Activated CD8-positive, alpha-beta T cell treated with anti-CD3 and anti-CD28 coated beads, Interleukin-2, amount 10 ng/mL, durations not matched to agents 7 days and 5 days (primary cell): ENCODE measurements at places on chromosomes 2 and 18.

- H3K4me1 ChIP-seq: peaks cover 10% of the 10 kb centered on the region
- H3K27me3 ChIP-seq: peaks cover 46% of the 10 kb centered on the region
- H3K36me3 ChIP-seq: no peaks in the 10 kb centered on the region
- H3K4me3 ChIP-seq: peak overlapping the region; percentile 73
These were observed 633 bp upstream of the RNF152 start for GRCh38 chr18:61893309-61893970.

DNA sequence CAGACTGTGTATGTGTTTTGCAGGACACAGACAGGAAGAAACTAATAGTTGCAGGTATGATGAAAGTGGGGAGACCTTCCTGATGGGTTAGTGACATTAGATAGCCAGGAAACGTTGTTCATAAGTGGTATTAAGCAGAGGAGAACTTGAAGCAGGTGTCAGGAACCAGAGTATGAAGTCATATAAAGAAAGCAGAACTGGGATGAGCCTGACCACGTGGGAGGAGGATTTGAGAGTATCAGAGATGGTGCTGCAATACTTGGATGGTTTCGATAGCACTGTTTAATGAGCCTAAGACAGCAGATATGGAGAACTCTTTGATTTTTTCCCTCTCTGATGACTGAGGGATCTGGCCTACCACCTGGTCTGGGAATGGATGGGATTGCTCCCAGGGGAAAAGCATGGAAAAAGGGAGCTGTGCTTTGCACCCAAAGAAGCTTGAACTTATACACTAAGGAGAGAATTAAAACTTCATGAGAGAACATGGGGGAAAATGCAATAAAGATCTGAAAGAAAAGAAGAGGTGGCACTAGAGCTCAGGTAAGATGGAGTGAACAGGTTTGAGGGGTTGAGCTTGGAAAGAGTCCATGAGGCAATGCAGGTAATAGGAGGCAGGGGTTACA lies 226.0 kb upstream of the LRRTM1 start:
- no peaks in the 10 kb centered on the region for H3K36me3 ChIP-seq
- no peak for DNase-seq
- H3K4me3 ChIP-seq: no peak overlapping the region
- no peak overlapping the region for H3K27ac ChIP-seq
- no peaks in the 10 kb centered on the region for H3K4me1 ChIP-seq
- H3K27me3 ChIP-seq: no peaks in the 10 kb centered on the region

DNA sequence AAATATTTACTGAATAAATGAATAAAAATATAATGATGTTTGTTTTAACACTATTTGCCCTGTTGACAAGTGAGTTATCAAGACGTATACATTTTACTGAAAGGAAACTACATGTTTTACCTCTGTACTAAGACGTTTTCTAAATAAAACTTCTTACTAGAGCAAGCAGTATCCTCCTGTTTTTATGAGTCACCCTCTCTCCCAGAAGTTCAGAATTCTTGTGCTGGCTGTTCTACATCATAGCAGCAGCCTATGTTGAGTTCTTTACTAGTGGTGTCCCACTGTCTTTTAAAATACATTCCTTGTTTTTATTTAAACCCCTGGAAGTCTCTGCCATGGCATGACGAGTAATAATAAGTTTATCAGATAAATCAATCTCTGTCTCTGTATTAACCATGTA lies 297.4 kb downstream of the CALCRL start:
- no peak for DNase-seq
- H3K4me1 ChIP-seq: no peaks in the 10 kb centered on the region
- H3K4me3 ChIP-seq: no peak overlapping the region
- H3K27ac ChIP-seq: no peak overlapping the region

DNA sequence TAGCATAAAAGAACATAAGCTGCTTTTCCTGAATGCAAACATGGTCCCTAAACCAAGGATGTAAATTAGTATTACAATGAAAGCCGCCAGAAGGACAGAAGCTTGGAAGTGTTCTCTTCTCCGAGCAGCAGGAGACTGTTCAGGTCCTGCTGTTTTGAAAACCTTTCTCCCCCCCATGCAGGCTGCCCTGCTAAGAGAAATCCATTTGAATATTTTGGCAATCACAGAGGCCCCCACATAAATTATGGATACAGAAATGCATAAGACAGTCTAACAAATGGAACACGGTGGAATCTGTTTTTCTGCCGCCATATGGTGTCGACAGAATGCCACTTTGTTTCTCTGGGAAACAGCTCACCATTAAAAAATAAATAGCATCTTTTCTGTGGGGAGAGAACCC lies 600.4 kb upstream of the KLHL29 start:
- no peaks in the 10 kb centered on the region for H3K36me3 ChIP-seq
- H3K4me1 ChIP-seq: no peaks in the 10 kb centered on the region
- H3K4me3 ChIP-seq: no peak overlapping the region

DNA sequence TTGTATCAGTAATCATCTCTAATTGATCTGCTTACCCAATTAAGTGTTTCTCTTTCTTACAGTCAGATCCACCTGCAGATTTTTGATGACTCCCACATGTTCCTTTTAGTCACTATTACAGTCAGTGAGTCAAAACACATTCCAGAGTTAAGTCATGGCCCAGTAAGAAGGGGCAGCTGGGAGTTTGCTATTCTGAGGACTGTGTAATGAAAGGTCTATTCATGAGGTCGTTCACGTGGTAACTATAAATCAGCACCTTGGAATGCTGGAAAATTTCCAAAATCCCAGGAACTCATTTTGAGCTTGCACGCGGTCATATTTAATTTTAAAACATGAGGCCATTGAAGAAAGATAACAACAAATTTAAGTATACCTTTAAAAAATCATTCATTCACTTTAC lies 252.5 kb downstream of the XIRP2 start:
- no peak overlapping the region for H3K27ac ChIP-seq
- no peaks in the 10 kb centered on the region for H3K27me3 ChIP-seq
- DNase-seq: no peak
- no peak overlapping the region for H3K4me3 ChIP-seq
- H3K36me3 ChIP-seq: no peaks in the 10 kb centered on the region

DNA sequence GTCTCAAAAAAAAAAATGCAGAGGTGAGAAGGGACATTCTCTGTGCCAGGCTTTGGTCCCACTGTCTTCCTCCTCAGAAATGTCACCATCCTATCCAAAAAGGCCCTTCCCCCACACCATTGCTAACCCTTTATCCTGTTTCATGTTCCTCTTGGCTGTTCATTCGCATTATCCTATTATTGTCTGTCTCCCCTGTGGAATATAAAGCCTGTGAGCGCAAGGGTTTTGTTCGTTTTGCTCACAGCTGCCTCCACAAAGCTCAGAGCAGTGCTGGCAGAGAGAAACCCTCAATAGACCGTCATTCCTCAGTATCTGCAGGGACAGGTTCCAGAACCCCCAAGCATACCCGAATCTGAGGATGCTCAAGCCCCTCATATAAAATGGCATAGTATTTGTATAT lies 91.8 kb downstream of the LOXHD1 start:
- no peaks in the 10 kb centered on the region for H3K4me1 ChIP-seq
- no peak overlapping the region for H3K27ac ChIP-seq

DNA sequence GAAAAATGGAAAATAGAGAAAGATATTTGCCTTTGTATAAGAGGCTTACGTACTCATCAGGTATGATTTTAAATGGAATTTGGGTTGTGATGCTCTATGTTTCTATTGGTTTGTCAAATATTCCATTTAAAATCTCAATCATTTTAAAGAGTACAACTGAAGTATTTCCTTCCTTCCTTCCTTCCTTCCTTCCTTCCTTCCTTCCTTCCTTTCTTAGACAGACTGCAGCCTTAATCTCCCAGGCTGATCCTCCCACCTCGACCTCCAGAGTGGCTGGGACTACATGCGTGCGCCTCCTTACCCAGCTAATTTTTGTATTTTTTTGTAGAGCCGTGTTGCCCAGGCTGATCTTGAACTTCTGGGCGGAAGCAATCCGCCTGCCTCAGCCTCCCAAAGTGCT lies 15.4 kb upstream of the DYNC1I2 start:
- H3K4me1 ChIP-seq: no peaks in the 10 kb centered on the region
- no peak overlapping the region for H3K4me3 ChIP-seq
- no peak overlapping the region for H3K27ac ChIP-seq
- no peaks in the 10 kb centered on the region for H3K36me3 ChIP-seq
